ENCODE measurements at places on chromosomes 11 and 22.
A peak's percentile ranks its signal among the peaks of the same experiment; 100 is the strongest.

DNA sequence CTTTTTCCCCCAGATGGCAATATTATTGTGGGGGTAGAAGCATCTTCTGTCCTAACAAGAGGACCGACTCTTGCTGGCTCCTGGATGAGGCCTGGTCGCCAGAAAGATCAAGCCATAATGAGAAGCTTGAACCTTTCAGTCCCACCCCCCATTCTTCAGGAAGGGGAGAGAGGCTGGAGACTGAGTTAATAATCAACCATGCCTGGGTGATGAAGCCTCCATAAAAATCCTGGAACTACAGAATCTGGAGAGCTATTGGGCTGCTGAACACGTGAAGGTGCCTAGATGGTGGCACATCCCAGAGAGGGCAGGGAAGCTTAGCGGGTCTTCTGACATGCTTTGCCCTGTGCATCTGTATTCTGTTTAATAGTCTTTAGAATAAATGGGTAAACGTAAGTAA lies 16.3 kb downstream of the AP5B1 start:
- no peak for DNase-seq

DNA sequence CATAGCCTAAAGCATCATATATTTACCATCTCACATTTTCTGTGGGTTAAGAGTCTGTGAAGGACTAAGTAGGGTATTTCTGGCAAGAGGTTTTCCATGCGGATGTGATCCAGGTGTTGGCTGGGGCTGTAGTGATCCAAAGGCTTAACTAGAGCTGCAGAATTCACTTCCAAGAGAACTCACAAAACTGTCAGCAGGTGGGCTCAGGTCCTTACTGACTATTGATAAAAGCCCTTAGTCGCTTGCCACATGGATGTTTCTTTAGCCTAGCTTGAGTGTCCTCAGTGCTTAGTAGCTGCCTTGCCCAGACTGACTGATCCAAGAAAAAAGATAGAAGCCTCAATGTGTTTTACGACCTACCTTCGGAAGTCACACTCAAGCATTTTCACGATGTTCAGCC lies 250.8 kb downstream of the CNTN5 start:
- no peak for DNase-seq

GRCh38 chr22:29798318-29798717 lies 31.1 kb downstream of the UQCR10 start:
- no peak for DNase-seq

GRCh38 chr11:111360150-111361043 lies 18.7 kb downstream of the POU2AF1 start:
- no peak for DNase-seq

GRCh38 chr11:75639762-75640181 lies 29.1 kb downstream of the MAP6 start:
- no peak for DNase-seq

DNA sequence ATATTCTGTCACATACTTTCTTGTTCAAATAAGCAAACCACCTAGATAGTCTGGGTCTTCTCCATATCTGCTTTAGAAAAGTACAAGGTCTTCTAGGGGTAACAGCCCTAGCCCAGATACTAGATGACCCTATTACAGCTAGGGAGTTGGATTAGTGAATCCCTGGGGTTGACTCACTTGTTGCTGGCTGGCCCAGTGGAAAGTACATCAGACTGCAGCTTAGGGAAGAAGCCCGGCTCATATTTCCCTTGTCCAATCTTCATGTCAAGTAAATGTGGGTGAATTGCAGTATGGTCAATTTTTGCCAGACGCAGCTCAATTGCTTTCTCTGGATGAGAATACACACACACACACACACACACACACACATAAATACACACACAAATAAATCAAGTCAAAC lies 79.1 kb upstream of the SCUBE2 start:
- DNase-seq: no peak

DNA sequence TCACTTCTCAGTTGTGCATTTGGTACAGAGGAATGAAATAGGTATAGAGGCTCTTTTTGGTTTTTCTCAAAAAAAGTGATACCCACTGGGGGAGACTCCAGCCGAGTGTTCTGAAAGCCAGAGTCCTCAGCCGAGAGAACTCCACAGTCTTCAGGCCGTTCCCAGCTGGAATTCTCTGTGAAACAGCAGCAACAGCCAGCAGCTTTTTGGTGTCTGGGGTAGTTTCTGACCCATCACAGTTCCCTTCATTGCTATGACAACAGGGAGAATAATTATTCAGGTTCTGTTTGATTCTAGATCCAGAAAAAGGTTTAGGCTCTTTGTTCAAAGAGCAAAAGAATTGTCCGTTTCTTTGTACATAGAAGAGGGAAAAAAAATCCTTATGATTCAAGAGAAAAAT lies 84.6 kb downstream of the C22orf31 start:
- no peak for DNase-seq

GRCh38 chr11:6566704-6567370 lies 36.6 kb downstream of the RRP8 start:
- DNase-seq: no peak

GRCh38 chr22:50074551-50075530 lies 10.4 kb downstream of the MLC1 start:
- DNase-seq: no peak

DNA sequence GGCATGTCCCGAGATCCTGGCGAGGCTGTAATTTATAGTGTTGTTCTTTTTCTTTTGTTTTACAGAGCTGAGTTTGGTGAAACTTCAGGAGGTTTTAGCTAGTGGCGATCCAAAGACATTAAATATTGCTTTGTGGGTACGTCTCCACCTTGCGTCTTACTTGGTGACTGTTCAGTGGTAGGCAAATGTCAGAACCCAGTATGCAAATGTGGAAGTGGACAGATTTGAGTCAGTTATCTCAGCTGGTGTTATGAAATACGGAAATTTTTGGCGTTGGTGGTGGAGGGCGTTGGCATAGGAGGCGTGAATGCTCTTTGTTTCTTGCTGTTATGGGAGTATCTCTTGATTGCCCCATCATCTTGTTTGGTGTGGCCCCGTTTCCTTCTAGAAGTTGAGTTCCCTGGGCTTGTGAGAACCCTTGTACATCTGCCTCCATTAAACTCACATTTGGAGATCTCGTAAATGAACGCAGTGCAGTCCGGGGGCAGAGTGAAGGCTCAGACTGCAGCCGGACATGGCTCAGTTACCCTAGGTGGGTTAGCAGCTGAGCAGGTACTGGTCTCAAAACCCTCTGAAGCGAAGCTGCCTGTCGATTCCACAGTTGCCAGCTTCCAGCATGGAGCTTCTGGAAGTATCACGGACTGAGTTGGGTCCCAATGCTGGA lies 39.9 kb downstream of the PTPRJ start:
- DNase-seq: no peak

DNA sequence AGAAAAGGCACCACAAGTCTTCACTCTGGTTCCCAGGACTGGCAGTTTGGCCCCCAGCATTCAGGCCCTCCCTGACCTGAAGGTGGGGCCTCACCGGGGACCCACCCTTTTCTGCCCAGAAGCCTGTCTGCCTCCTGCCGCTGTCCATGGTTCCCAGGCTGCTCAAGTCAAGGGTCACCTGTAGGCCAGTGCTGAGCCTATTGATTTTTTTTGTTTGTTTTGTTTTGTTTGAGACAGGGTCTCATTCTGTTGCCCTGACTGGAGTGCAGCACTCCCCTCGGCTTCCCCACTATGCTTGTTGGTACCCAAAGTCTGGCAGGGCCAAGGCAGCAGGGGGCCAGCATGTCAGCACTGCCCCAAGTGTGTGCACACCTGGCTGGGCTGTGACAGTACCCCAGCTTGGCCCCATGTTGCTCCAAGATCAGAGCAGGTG lies 11.0 kb upstream of the MED17 start:
- no peak for DNase-seq

DNA sequence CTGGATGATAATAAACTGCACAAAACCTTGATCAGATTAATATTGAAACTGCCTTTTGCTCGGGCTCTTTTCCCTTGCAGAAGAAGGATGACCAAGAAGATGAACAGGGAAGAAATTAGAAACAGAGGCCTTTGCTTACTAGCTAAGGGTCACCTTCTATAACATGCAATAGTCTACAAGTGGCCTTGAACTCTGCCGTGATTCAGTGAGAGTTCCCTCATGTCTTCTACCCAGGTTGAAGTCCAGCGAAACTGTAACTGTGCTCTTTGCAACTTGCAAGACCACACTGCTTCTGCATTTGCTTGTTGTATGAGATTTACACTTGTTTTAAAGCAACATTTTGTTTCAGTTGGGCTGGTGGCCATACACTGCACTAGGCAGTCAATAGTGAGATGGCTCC lies 108.4 kb downstream of the IGLL1 start:
- DNase-seq: peak; percentile 23

GRCh38 chr11:10599388-10600175 lies 31.1 kb upstream of the LYVE1 start:
- no peak for DNase-seq

GRCh38 chr11:111696556-111696955 lies 69.6 kb downstream of the PPP2R1B start:
- DNase-seq: no peak

DNA sequence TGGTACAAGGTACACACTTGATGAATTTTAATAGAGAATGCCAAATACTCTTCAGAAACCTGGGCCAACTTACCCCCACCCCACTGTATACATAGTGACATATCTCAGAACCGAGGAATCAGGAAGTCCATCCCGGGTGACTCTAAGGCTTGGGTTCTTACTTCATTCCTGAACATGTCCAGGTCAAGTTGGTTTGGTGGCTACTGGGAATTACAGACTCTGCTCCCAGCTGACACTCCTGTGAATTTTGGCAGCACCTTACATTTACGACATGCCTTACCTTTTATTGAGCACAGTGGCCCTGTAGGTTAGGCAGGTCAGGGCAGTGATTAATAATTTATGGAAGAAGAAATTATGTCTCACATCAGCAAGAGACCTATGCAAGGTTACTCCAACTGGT lies 70.1 kb upstream of the LDLRAD3 start:
- DNase-seq: no peak

GRCh38 chr11:34264303-34265110 lies 93.3 kb downstream of the ABTB2 start:
- no peak for DNase-seq

DNA sequence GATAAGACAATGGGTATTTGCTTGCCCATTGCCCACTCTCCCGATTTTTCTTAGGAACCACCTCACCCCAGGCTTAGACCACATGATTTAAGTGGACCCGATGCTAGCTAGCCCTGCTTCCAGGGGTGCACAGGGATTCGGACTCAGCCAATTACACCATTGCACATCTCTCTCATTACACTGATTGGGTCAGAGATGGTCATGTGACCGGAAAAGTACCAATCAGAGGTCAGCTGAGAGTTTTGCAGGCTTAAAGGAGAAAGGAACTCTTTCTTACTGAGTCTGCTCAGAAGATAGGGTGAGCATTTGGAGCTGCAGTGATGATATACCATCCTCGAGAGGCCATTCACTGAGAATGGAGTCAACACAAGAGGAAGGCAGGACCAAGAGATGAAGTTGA lies 12.2 kb upstream of the ANKK1 start:
- DNase-seq: no peak

- DNase-seq: no peak
Measured at GRCh38 chr11:35046681-35047080, 92.3 kb upstream of the CD44 start.

GRCh38 chr11:102788334-102788995 lies 8.0 kb upstream of the MMP10 start:
- DNase-seq: no peak

DNA sequence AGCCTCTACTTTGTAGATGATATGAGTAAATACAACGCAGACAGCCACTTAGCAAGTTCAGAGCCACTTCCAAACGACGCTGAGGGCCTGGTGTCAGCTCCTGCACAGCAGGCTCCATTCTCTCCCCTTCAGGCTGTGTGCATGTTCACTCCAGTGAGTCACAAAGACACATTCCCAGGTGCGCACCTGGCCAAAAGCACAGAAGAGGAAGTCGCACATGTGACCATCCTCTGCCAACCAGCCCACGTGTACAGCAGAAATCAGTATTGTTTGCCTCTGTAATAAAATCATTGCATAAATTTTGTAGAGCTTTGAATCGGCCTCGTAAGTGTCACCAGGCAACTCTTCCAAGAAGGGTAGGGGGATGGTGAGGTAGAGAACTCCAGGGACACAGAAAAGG lies 19.5 kb upstream of the TPH1 start:
- DNase-seq: no peak

- DNase-seq: no peak
Measured at GRCh38 chr11:68117853-68118470, 3.2 kb downstream of the CHKA start.

GRCh38 chr11:22657101-22657694 lies 9.2 kb upstream of the GAS2 start:
- DNase-seq: no peak

DNA sequence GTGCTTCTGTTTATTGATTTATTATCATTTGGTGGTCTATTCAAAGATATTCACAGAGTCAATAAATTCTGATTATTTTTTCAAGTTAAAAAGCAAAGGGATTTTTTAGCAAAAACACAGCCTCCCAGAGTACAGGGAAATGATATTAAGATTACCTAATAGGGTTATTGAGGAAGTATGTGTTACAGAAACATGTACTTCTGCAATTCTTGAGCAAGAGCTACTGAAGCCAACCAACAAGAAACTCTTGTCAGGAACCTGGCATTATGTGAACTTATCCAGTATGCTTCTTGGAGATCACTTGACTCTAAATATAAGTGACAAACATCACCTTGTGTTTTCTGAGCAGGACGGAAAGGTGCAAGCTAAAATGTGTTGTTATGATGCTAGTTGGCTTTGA lies 42.0 kb upstream of the CARD18 start:
- no peak for DNase-seq

GRCh38 chr11:15318814-15319213 lies 204.1 kb downstream of the INSC start:
- no peak for DNase-seq

GRCh38 chr11:22432291-22433093 lies 94.3 kb downstream of the SLC17A6 start:
- no peak for DNase-seq

GRCh38 chr11:75152651-75153427 lies 1.9 kb downstream of the SLCO2B1 start:
- no peak for DNase-seq

- no peak for DNase-seq
Measured at GRCh38 chr22:39215426-39216142, 29.2 kb downstream of the PDGFB start.

DNA sequence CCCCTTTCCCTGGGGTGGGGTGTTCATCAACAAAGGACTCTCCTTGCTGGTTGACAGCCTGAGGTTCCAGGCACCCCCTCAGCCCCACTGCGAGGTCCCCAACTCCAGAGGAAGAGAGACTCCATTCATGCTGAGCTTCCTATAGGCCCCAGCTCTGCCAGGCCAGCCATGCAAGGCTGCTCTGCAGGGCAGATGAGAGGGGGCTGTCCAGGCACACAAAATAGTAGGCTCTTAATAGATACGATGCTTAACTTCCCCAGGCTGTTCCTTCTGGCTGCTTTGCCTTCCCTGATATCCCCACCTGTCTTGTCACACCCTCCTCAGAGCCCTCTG lies 45.0 kb upstream of the CRYBB3 start:
- DNase-seq: no peak
